ENCODE measurements at places on chromosomes 6 and 20.

DNA sequence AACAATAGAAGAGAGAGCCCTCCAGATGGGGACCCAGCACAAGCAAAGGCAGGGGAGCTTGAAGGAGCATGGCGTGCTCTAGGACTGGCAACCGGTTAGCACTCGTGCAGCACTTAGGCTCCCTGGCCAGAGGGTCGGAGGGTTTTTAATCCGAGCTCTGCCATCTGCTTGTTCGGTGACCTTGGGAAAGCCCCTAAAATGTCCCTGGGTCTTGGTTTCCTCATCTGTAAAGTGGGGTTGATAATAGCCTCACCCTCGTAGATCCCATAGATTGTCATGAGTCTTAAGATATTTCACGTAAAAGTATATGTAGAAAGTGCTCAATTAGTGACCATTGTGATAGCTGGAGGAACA, 16.6 kb upstream of the HCK start:
- DNase-seq, result no peak
- peaks cover 6% of the 10 kb centered on the region for H3K4me1 ChIP-seq
- H3K4me3 ChIP-seq, result no peak overlapping the region
- H3K27me3 ChIP-seq, result peaks cover 32% of the 10 kb centered on the region

- no peak overlapping the region for H3K4me3 ChIP-seq
- peaks cover 3% of the 10 kb centered on the region for H3K4me1 ChIP-seq
- DNase-seq, result no peak
- H3K27me3 ChIP-seq, result no peaks in the 10 kb centered on the region
- H3K36me3 ChIP-seq, result no peaks in the 10 kb centered on the region
Observed at GRCh38 chr6:105815661-105816555, 270.2 kb upstream of the PRDM1 start.

GRCh38 chr6:111700135-111700690, 94.5 kb upstream of the TRAF3IP2 start:
- H3K4me3 ChIP-seq, result no peak overlapping the region
- H3K36me3 ChIP-seq, result no peaks in the 10 kb centered on the region
- no peaks in the 10 kb centered on the region for H3K4me1 ChIP-seq
- no peaks in the 10 kb centered on the region for H3K27me3 ChIP-seq

DNA sequence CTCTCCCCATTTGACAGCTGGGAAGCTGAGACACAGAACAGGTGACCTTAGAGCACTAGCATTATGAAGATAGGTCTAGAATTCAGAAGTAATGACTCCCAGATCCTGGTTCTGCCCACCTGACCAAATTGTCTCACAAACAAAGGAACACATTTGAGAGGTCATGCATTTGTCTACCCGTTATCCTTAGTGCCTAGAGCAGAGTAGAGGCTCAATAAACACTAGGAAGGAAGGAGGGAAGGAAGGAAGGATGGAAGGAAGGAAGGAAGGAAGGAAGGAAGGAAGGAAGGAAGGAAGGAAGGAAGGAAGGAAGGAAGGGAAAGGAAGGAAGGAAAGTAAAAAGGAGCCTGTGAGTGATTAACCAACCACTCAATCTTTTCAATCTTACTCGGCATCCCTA, 63.3 kb downstream of the SNAP25 start:
- no peaks in the 10 kb centered on the region for H3K4me1 ChIP-seq
- H3K27me3 ChIP-seq, result peaks cover 64% of the 10 kb centered on the region
- H3K4me3 ChIP-seq, result no peak overlapping the region
- no peak overlapping the region for H3K27ac ChIP-seq
- no peak for DNase-seq

DNA sequence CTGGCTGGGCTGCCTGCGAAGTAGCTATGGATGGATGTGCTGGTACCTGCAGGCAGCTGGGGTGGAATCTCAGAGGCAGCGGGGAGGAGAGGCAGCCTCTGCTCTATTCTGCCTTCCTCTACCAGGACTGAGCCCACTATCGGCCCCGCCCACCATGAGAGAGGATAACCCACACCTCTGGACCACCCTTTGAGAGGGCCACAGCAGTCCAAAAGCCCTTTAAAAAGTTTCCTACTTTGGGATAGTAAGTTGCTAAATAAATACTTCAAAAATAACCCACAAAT, 36.1 kb downstream of the EZR start:
- H3K27ac ChIP-seq, result peak overlapping the region; percentile 34
- H3K36me3 ChIP-seq, result peaks cover 95% of the 10 kb centered on the region
- peaks cover 98% of the 10 kb centered on the region for H3K4me1 ChIP-seq
- no peak overlapping the region for H3K4me3 ChIP-seq
- DNase-seq, result no peak

DNA sequence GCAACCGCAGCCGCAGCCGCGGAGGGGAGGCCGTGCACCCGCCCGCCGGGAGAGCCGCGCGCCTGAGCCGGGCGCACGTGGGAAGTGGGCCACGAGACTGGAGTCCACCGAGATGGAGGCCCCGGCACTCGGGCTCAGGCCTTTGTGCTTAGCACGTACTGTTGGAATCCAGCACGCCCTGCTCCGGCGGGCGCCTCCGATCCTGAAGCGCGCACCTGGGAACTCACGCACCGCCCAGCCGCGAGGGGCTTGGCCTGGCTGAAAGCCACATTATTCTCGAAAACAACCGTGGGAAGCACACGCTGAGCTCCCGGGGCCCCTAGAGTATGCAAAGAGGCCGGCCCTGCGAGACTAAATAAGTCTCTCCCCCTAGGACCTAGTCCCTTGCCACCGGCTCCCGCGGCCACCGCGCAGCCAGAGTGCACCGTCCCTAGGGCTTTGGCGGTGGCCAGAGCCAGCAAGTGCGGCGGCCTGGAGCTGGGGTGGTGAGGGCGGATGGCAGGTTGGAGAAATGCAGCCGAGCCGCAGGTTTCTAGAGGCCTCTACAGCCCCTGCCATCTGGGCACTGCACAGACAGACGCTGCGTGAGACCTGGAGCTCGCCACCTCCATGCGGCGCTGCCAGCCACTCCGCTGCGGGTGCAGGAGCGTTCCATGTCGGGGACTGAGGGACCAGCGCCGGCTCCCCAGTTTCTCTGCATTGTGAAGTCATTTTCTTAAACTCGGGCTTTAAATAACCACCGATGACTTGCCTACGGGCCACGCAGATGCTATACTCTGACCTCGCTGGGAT, 42.0 kb upstream of the LY86 start:
- no peak overlapping the region for H3K4me3 ChIP-seq
- no peaks in the 10 kb centered on the region for H3K36me3 ChIP-seq
- no peak for DNase-seq
- peaks cover 23% of the 10 kb centered on the region for H3K27me3 ChIP-seq
- no peaks in the 10 kb centered on the region for H3K4me1 ChIP-seq
